ENCODE measurements at places on chromosomes 3 and 15.

GRCh38 chr3:141233457-141234161 is 2.0 kb downstream of the PXYLP1 start:
- DNase-seq: no peak

DNA sequence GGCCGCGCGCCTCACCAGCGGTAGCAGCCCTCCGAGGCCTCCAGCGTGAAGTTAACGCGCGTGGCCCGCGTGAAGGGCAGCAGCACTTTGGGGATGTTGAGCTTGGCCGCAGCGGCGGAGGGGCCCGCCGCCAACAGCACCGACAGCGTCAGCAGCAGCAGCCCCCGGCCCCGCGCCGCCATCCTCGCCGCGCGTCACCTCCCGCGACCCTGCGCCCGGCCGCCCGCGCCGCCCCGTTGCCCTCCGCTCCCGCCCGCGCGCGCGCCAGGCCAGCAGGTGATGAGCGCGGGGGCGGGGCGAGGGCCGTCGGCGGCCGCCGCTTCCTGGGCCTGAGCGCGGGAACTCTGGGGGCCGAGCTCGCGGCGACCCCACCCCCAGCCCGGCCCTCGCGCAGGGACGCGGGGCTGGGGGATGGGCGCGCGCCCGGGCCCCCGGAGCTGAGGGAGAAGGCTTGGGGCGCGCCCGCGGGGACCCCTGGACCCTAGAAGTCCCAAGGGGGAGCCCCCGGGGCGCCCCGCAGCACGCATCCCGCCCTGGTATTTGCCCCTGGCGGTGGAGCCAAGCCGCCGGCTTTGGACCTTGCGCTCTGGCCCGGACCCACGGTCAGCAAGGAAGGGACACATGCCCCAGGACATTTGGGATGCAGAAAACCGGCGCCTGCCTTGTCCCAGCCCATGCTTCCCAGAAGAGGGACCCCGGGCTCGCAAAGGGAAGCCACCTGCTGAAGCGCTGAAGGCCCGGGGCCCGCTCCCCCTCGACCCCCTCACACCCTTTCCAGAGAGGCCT is at the start of gene NUP210:
NUP210 (minus strand) TSS at position 278 of the 786 bp plus-strand sequence; CDS start at position 182, 96 bp downstream.
- peak; percentile 1 for DNase-seq

DNA sequence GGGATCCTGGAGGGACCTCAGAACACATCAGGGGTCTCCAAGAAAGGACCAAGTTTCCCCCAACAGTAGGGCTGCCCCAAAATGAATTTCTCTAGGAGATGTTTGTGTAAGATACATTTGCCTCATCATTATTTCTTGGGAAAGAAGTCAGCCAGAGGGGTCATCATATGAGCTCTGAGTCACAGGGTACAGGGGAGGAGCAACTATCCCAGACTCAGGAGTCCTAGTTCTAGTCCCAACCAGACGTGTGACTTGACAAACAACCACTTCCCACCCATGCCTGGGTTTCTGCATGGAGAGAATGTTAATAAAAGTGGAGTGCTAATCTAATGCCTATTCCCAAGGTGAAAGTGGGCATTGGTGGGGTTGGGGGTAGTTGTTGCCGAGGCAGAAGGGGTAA is 144.1 kb downstream of the ALDH1A2 start:
- no peak for DNase-seq

GRCh38 chr3:13891492-13892073 is 11.7 kb upstream of the WNT7A start:
- DNase-seq: no peak

DNA sequence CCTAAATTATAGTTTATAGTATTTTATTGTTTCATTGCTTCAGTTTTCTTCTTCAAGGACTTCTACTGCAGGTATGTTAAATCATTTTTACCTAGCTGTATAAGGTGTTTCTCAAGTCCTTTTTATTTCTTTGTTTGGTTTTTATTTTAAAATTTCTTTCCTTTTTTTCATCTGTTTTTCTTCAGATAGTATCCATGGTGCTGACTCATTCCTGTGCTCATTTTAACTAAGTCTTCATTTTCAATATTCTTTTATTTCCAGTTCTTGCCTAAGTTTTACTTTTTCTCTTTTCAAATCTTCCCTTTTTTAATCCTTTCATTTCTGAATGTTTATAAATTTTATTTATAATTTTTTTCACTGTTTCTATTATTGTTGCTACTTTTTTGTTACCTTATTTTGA is 42.3 kb upstream of the STIMATE start:
- DNase-seq: no peak
